ENCODE measurements at places on chromosomes 3 and 15.

GRCh38 chr3:14849638-14850230, 31.0 kb downstream of the FGD5 start:
- DNase-seq = no peak

DNA sequence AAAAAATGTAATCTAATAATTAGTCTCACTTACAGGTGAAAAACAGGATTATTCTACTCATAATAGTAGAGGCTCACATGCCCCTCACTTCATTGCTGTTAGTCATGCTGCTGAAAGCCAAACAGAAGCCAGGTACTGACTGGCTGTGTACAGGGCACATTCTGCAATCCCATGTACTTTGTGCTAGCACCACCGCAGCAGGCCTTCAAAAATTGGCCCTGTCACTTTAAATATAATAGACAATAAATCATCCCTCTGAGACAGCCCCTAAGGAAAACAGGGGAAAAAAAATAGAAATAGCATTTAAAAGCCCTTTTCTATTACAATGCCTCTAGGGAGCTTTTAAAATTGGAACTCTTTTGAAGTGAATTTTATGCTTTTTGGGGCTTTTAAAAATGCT, 723.8 kb downstream of the TUSC7 start:
- no peak for DNase-seq

GRCh38 chr3:55675478-55675877, 188.4 kb upstream of the WNT5A start:
- peak; percentile 8 for DNase-seq

DNA sequence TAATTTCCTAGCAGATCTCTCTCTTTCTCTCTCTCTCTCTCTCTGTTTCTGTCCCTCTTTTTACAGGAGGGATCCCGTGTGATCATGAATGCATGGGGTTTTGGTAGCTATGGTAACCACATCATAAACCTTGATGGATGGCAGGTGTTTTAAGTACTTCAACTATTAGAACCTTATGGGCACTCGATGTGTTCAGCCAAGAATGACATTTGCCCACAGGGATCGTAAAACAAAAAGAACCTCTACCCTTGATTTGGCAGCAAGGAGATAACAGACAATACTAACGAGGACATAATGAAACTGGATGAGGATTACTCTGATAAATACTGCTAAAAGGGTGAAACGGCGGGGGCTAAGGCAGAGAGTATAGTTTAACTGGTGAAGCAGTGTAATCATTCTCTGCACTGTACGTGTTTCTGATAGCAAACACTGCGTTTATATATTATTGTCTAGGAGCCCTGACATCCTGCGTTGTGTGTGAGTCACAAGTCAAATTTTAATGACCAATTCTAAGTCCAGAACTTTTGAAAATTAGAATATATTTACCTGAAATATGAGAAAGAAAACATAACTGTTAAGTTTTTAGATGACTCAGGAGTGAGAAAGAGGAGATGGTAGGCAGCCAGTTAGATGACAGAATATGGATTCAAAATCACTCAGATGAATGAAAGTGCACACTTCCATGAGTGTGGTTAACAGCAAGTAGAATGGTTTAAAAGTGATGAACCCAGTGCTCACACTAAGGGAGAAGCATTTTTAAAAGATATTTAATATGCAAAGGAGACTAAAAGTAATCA, 80.3 kb downstream of the OTOL1 start:
- DNase-seq = no peak

DNA sequence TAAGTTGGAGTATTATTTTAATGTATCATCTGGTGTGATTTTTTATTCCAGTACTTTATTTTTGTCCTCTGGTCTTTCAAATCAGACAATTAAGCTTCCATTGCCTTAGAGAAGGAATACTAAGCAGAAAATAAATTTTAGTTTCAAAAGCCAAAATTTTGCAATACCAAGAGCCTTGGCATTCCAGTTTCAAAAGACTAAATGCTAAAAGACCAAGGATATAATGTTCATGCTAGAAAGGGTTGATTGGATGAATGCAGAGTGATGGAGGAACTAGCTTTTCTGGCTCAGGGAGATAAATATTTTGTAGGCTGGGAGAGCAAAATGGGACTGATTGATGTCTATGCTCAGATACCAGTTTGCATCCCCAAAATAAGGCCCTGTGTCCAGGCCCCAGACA, 6.2 kb downstream of the CD200 start:
- DNase-seq = no peak

- DNase-seq = no peak
Observed at GRCh38 chr3:108065096-108065495, 25.7 kb downstream of the CD47 start.

GRCh38 chr15:73046073-73046472, 6.2 kb upstream of the NEO1 start:
- no peak for DNase-seq

DNA sequence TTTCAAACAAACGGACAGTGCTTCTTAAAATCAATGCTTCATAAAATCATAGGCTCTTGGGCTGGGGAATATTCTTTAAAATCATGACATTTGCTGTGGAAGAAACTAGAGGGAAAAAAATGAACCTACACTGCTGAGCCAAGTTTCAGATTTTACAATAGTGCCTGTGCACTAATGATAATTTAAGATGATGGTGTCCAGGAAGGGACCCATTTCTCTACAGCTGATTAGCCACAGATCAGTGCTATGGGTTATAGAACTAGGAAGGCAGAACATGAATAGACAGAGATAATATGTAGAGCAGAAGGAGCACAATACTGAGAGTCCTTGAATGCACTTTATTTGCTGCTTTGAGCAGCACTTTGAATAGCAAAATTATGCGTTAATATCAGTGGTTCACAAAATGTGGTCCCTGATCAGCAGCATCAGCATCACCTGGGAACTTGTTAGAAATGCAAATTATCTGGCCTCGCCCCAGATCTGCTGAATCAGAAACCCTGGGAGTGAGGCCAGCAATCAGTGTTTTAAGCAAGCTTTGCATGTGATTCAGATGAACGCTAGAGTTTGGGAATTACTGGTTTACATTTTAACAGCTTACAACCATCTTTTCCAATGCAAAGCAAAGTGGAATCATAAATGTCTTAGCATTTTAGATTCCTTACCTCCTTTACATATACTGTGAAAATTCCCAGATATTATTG, 135.8 kb upstream of the ANKRD28 start:
- no peak for DNase-seq

DNA sequence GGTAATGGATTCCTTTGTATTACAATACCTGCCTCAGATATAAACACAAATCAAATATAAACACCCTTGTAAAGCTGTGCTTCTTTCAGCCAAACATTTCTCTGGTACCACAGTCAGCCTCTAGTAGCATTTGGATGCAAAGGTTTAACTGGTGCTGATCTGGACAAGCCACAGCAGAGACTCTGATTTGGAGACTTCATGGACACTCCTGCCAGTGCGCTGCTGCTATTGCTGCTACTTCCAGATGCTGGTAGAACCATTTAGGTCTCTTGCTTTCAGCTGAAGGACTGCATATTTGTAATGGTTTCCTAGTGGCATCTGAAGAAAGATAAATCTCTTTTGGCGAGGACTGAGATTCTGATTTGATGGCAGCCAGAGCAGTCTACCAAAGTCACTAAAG, 36.9 kb downstream of the NCK1 start:
- DNase-seq = no peak

DNA sequence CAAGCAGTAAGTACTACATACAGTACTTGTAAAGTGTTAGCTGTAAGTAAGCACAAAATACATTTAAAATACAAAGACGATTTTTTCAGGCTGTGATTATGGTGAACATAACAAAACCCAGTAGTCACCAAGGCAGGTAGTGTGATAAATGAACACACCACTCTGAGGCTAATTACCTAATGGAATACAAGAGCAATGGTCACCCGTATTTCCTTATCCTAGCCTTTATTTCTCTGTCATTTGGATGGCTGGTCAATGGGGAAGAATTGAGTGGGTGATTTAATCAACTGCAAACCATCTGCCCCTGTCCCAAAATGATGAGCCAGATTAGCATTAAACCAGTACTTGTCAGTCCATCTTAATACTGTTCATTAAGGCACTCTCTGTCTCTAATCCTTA, 89.2 kb upstream of the CGNL1 start:
- DNase-seq = no peak

DNA sequence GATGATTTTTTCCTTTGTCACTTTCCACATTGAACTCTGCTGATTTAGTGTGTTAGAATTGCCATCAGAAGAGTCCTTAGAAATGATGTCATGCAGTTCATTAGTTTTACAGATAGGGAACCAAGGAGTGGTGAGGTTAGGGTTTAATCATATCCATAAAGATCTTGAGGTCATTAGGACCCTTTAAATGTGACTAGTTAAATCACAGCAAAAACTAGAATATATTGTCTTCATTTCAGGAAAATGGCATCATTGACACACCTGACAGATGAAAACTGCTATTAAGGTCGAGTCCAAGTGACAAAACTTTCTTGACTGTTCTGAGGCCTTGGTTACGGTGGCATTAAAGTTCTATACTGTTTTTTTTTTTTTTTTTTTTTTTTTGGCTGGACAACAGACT, 50.5 kb downstream of the MBNL1 start:
- no peak for DNase-seq

DNA sequence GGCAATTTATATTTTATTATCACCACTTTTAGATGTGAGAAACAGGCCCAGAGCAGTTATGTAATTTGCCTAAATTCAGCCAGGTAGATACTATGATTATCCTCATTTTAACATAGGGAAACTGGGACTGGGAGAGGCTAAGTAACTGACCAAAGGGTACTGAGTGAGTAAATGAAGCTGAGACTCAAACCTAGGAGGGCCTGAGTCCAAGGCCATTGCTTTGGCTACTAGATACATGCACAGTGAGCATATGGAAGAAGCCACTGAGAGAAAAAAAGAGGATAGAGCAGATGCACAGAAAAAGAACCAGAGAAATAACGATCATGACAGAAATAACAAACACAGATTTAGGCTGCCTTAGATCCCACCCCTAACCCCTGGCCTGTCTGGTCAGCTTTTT, 33.6 kb downstream of the USF3 start:
- no peak for DNase-seq

DNA sequence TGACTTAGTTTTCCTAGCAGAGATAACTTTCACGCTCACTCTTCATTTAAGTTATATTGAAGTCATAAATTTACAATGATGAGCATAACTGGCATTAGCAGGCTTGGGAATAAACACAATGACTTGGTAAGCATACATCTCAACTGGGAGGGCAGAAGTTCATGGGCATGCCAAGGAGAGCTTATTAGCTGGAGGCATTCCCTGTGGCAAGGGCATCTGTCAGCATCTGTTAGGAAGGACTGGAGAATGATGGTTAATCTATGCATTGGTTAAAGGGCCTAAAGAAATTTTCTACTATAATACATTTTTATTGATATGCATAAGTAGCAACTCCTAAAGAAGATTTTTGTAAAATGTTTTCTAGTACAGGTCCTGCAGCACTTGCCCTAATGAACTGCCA, 52.4 kb downstream of the NEK11 start:
- DNase-seq = no peak

DNA sequence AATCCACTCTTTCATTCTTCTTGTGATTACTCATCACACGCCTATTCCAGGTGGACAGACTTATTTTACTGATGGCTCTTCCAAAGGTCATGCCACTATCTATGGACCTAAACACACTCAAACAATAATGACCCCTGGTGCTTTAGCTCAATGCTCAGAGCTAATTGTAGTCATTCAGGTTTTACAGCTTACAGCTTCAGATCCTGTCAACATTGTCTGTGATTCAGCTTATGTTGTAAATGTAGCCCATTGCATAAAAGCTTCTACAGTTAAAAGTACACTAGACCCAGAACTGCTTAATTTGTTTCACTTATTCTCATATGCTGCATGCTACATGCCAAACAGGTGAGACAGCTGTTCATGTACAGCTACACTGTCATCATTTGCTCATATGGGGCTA, 49.2 kb downstream of the LSM3 start:
- no peak for DNase-seq

DNA sequence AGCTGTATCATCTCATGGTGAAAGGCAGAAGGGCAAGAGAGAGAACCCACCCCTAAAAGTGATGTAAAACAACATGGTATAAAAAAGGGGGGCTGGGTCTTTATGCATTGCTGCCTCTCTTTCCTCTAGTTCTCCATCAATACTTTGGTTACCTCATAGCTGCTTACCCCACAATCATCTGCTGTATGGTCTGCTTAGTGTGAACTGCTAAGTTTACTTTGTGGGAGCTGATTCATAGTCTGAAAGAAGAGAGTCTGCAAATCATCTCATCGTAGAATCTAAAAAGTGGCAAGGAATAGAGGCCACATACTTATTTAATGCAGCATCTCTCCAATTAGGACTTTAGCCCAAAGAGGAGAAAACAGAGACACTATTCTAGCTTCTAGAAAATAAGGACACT, 546.8 kb downstream of the GBE1 start:
- DNase-seq = no peak

GRCh38 chr3:194355379-194355778, 4.3 kb upstream of the CPN2 start:
- DNase-seq = no peak

- DNase-seq = peak; percentile 3
Observed at GRCh38 chr15:23877502-23878412, 190.7 kb upstream of the NDN start.

- DNase-seq = no peak
Observed at GRCh38 chr3:151178208-151178845, 24.7 kb downstream of the GPR171 start.

DNA sequence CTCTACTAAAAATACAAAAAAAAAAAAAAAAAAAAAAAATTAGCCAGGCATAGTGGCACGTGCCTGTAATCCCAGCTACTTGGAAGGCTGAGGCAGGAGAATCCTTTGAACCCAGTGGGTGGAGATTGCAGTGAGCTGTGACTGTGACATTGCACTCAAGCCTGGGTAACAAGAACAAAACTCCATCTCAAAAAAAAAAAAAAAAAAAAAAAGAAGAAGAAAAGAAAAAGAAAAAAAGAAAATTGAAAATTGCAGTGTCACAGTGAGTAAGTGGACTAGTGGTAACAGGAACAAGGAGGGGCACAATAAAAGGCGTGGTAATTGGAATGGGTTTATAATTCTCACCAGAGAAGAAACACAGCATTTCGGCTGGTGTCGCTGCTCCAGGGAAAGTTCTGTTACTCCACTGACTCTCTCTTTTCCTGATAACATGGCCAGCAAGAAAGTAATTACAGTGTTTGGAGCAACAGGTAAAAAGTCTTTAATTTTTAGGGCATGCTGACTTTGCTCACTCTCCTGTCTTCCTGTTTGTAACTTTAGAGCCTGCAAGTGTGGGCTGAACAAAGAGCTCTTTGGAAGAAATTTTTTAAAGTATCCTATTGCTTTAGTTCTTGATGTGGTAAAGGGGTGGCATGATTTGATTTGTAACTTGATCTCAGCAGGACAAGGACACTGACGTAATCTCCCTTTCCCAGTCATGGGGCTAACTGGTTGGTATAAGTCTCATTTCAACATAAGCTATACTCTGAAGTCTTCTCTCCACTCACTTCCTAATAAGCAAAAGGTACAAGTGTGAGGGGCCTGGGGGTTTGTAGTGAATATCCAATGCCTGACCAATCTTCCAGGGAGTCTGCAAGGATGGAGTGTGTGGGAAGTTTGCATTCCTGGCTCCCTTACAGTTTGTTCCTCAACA, 22.1 kb upstream of the TRA2B start:
- no peak for DNase-seq

DNA sequence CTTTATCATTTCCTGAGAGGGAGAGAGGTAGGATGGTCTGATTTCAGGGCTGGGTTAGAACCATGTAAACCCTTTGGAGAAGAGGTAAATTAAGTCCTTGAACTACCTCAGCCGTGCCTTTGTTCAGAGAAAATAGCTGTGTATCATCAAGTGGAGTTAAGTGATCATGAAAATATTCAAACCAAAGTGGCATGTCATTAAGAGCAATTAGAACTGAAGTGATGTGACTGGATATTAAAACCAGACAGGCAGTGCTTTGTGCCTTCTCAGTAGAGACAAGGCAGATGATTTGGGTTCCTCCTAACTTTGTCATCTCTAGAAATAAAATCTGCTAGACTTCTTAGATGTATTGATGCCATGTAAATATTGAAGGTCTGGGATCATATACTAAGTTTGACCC, 171.5 kb downstream of the IL5RA start:
- DNase-seq = no peak
